ENCODE measurements at places on chromosomes 16 and 17. TPM values are rescaled to one million over a fixed set of nuclear protein-coding genes. Genes with fewer than 3 reads are reported as not detected.

GRCh38 chr17:80114758-80115157 is 13.4 kb downstream of the GAA start:
- no peaks in the 10 kb centered on the region for H3K4me1 ChIP-seq
- H3K36me3 ChIP-seq = no peaks in the 10 kb centered on the region
- no peak overlapping the region for H3K4me3 ChIP-seq
- DNase-seq = no peak
- no peak overlapping the region for H3K27ac ChIP-seq
- H3K27me3 ChIP-seq = no peaks in the 10 kb centered on the region

- H3K27me3 ChIP-seq = no peaks in the 10 kb centered on the region
- H3K4me3 ChIP-seq = no peak overlapping the region
- H3K4me1 ChIP-seq = no peaks in the 10 kb centered on the region
- no peaks in the 10 kb centered on the region for H3K36me3 ChIP-seq
- no peak for DNase-seq
Measured at GRCh38 chr17:77186141-77186604, 45.4 kb downstream of the SEC14L1 start.

GRCh38 chr17:40600486-40601046 is 35.3 kb upstream of the CCR7 start:
- no peak overlapping the region for H3K4me3 ChIP-seq
- peaks cover 100% of the 10 kb centered on the region for H3K4me1 ChIP-seq
- H3K36me3 ChIP-seq = no peaks in the 10 kb centered on the region
- no peak for DNase-seq

DNA sequence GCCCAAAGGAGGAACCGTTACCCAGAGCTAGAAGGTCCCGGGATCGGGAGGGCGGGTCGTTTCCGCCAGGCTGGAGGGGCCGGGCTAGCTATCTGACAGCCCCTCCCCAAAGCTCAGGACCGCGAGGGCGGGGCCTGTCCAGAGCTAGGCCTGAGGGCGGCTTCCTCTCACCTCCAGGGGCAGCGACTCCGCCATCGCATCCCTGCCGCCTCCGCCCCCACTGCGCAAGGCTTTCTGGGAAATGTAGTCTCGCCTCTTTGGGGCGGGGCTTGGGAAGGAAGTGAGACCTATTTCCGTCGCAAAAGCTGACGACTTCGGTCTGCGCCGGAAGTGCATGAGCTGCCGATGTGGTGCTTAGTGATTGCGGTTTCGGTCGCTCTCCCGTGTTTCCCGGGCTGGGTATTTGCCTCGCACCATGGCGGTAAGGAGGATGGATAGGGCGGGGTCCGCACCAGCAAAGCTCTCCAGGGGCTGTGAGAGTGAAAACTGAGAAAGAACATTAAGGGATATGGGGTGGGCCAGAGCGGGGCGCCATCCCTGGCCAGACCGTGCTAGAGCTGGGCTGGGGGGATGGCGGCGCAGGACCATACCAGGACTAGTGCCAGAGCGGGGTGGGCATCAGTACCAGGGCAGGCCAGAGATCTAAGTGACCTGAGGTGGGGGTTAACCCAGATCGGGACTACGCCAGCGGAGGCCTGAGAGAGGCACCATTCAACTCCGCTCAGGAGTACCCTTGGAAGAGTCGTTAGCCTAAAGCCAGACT is at the start of gene TMEM208:
Gene TMEM208 (plus strand): TSS at position 327 of the 763 bp plus-strand sequence. CDS start 89 bp downstream, at position 416.
- peak within 1 kb of the TSS; percentile 85 for H3K27ac ChIP-seq
- no peaks in the 10 kb centered on the region for H3K27me3 ChIP-seq
- DNase-seq = peak; percentile 97
- H3K4me1 ChIP-seq = peaks cover 14% of the 10 kb centered on the region
- peak within 1 kb of the TSS; percentile 90 for H3K4me3 ChIP-seq
- H3K36me3 ChIP-seq = peaks cover 10% of the 10 kb centered on the region

DNA sequence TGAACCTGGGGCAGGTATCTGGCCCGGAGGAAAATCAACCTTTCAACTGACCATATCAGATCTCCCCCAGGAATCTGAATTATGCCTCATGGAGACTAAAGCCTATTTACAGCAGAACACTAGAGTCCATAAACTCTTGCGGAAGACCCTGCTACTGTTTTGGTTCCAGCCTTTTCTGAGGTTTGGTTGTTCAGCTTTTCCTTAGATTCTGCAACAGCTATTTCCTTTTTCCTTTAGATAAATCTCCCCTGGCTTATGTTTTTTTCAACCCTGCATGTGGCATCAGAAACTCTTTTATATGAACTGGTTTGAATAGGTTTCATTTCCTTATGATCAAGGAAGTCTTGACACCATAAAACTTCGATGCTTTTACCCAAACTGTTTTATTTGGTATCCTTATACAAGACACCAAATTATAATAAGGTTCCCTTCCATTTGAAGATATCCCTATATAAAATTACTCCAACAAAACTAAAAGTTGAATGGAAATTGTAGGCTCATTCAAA is 13.1 kb downstream of the SPOP start:
- no peaks in the 10 kb centered on the region for H3K27me3 ChIP-seq
- H3K27ac ChIP-seq = no peak overlapping the region
- H3K4me1 ChIP-seq = peaks cover 5% of the 10 kb centered on the region
- no peak overlapping the region for H3K4me3 ChIP-seq

- H3K27ac ChIP-seq = no peak overlapping the region
- H3K27me3 ChIP-seq = no peaks in the 10 kb centered on the region
- H3K4me3 ChIP-seq = no peak overlapping the region
- H3K36me3 ChIP-seq = no peaks in the 10 kb centered on the region
Measured at GRCh38 chr17:4329838-4330237, 36.6 kb downstream of the UBE2G1 start.

- no peaks in the 10 kb centered on the region for H3K27me3 ChIP-seq
- H3K36me3 ChIP-seq = no peaks in the 10 kb centered on the region
- H3K27ac ChIP-seq = no peak overlapping the region
- H3K4me1 ChIP-seq = no peaks in the 10 kb centered on the region
- no peak overlapping the region for H3K4me3 ChIP-seq
Measured at GRCh38 chr16:14502932-14503741, 126.9 kb downstream of the PARN start.

- H3K4me1 ChIP-seq = peaks cover 5% of the 10 kb centered on the region
- H3K27me3 ChIP-seq = no peaks in the 10 kb centered on the region
- H3K4me3 ChIP-seq = no peak overlapping the region
- H3K27ac ChIP-seq = no peak overlapping the region
- no peak for DNase-seq
Measured at GRCh38 chr16:31089199-31089598, 456 bp upstream of the PRSS53 start.

DNA sequence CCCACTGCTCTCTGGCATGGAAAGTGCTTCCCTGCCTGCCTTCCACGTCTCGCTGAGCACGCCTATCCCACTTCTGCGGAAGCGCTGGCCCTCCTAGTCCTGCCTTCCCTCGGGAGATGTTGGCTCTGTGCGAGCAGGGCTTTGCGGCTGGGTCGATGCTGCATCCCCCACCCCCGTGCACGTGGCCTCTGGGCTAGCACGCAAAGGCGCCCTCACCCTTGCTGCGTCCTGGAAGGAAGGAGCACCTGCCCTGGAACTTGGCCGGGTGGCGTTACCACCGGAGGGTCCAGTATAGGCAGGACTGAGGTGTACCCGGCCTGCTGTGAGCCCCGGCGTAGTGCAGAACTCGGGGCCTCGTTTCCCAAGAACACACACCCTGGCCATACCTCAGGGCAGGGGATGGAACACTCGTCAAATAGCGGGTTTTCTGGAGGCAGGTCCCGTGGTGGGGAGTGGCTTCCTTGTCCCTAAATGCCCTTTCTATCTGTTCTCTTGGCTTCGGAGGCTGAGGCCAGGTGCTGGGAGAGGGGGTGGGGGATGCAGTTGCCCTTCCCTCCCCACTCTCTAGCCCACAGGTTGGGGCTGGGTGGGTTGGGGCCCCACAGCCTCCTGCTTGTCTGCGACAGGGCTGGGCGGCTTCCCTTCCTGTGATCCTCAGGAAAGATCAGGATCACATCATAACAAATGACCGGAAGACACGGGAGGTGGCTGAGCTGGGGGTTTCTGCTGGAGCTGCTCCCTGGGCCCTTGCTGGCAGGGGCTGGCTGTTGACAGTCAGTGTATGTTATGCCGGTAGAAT is 17.4 kb downstream of the BAIAP2 start:
- H3K36me3 ChIP-seq = no peaks in the 10 kb centered on the region
- no peak for DNase-seq
- no peaks in the 10 kb centered on the region for H3K27me3 ChIP-seq

DNA sequence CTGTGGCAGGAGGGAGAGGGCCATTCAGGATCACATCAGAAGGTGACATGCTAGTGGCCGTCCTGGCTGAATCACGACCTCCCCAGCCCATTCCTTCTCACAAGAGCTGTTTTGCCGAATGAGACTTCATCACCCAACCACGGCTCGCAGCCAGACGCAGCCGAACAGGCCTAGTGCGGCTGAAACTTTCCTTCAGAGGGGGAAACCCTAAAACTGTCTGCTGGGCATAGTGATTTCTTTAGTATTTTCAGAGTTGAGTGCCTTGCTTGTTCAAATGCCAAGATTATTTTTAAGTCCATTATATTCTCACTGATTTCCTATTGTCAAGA is 343.7 kb downstream of the CPPED1 start:
- H3K27ac ChIP-seq = no peak overlapping the region
- H3K4me1 ChIP-seq = no peaks in the 10 kb centered on the region
- no peaks in the 10 kb centered on the region for H3K36me3 ChIP-seq
- DNase-seq = no peak

DNA sequence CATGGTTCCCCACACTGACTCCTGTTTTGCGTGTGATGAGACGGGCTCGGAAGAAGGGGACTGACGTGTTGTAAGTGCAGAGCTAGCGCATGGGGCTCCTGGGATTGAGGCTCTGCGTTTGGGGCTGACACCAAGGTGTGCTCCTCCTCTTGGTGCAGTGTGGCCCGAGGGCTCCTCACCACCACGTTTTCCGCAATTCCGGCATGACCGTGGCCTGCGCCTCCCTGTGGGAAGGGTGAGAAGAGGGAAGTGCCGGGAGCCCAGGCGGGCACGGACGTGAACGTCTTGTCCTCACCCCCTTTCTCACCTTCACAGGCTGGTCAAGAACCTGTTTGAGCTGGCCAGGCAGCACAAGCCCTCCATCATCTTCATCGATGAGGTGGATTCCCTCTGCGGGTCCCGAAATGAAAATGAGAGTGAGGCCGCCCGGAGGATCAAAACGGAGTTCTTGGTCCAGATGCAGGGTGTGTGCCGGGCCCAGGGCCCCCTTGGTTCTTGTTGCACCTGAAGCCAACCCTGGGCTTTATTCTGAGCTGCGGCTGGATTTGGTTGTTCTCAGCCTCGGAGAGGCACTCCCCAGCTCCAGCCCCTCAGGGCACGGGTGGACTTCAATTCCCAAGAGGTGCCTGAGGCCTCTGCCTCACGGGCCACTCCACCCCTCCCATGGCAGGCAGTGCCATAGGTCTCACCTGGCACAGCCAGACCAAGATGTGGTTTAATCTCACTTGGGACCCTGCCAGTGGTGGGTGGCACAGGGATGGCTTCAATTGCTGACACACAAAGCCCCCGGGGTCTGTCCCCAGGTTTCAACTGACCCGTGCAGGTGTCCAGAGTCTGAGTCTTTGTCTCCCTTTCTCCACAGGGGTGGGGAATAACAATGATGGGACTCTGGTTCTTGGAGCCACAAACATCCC is 8.9 kb downstream of the VPS4A start:
- H3K4me1 ChIP-seq = no peaks in the 10 kb centered on the region
- H3K36me3 ChIP-seq = peaks cover 43% of the 10 kb centered on the region
- H3K27me3 ChIP-seq = no peaks in the 10 kb centered on the region
- no peak for DNase-seq

GRCh38 chr17:1714980-1715802 is 5.0 kb upstream of the TLCD2 start:
- DNase-seq = peak; percentile 44
- H3K27me3 ChIP-seq = peaks cover 7% of the 10 kb centered on the region
- H3K4me1 ChIP-seq = peaks cover 20% of the 10 kb centered on the region
- peak overlapping the region; percentile 73 for H3K27ac ChIP-seq
- H3K36me3 ChIP-seq = no peaks in the 10 kb centered on the region

The WIPI1 gene
- total RNA-seq = 17.6 TPM

The CDR2L gene
- not detected for total RNA-seq

The SLC12A3 gene
- not detected for total RNA-seq

The SKAP1 gene
- 101 TPM for total RNA-seq

The ZFP3 gene
- total RNA-seq = 14.7 TPM

The EVI2B gene
- 134 TPM for total RNA-seq

The ERN2 gene
- not detected for total RNA-seq

The KRTAP9-6 gene
- not detected for total RNA-seq

The IL17C gene
- total RNA-seq = not detected

The NXPH3 gene
- not detected for total RNA-seq

The BCAR1 gene
- not detected for total RNA-seq
